ENCODE measurements at places on chromosomes 3 and 15.

DNA sequence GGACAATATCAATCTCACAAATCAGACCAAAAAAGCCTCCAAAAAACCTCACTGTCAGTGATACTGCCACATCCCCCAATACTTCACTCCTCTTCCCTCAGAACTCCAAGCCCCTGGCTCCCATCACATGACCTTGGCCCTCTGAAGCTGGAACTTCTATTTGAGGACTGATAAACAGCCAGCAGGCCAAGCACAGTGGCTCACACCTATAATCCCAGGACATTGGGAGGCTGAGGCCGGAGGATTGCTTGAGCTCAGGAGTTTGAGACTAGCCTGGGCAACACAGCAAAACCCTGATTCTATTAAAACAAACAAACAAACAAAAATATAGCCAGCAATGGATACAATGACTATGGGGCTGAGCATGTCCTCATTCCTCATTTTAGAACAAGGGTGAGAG is 55.2 kb downstream of the MAP4 start:
- DNase-seq: no peak

DNA sequence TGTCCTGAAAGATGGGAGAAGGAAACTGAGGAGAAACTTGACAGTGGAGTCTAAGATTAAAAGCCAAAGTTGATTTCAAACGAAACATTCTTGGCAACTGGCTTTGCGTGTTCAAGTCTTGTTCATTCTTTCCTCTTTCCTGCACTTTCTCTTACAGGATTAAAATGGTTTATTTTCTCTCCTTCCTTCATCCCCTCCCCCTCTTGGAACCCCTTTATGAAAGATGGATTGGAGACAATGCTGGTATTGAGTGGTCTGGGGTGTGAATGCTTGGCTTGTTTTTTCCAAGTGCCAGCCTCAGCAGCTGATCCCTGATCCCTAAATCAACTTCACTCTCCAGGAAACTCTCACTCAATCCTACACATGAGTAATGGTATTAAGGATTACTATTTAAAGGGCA is 703 bp upstream of the LSAMP start:
- DNase-seq: no peak

DNA sequence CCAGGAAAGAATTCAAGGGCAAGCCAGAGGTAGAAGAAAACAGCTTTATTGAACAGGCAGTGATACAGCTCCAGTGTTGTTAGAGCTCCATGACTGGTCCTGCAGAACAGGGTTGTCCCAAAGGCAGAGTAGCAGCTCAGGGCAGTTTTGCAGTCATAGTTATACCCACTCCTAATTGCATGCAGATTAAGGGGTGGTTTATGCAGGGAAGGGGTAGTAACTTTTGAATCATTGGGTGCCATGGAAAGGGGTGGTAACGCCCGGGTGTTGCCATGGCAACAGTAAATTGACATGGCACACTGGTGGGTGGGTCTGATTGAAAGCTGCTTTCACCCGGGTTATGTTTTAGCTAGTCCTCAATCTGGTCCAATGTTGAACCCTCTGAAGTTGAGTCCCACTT is 9.7 kb upstream of the RAB6B start:
- no peak for DNase-seq

- DNase-seq: no peak
Measured at GRCh38 chr3:182108371-182108770, 396.6 kb downstream of the SOX2 start.

- no peak for DNase-seq
Measured at GRCh38 chr3:134768116-134768515, 26.9 kb upstream of the EPHB1 start.

DNA sequence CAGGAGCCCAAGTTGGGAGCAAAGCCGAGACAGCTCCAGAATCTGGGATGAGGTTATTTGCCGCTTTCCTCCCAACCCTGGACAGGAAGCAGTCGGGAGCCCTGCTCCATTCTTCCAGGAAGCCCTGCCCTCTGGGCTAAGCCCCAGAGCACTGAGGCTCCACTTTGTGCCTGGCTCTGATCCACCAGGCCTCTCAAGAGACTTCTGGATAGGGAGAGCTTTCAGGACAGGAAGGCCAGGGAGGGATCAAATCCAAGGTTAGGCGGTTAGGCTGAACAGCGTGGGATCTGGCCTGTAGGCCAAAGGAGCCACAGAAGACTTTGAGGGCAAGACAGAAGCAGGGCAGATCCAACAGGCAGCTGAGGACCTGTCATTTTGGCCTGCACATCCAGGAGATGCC is 835 bp downstream of the STOML1 start:
- no peak for DNase-seq

- no peak for DNase-seq
Measured at GRCh38 chr15:77821188-77821958, 188.7 kb upstream of the LINGO1 start.

DNA sequence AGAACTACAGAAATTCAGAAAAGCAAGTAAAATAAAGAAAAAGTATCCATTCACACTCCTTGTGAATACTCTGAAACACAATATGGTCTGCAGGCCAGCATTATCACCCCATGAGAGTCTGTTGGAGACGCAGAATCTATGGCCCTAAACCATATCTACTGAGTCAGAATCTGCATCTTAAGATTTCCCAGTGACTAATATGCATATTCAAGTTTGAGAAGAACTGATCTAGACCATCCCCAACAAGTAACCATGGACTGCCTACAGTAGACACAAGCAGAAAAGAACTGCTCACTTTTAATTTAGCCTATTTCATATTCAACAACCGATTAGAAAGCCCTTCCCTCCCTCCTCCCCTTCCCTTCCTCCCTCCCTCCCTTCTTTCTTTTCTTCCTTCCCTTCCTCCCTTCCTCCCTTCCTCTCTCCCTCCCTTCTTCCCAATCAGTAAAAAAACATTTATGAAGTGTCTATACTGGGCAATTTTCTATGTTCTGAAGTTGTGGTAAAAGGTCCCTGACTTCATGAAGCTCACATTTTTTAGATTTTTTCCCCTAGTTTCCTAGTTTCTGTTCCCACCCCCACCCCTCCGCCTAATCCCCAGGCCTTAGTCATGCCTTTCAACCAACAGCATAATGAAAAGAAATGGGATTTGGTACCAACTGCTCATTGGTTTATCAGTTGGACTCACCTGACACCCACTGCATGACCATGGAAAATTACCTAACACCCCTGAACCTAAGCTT is 125.2 kb downstream of the CNTN3 start:
- DNase-seq: no peak

- DNase-seq: peak; percentile 70
Measured at GRCh38 chr15:74781431-74782258, at the start of gene CSK. TSS of gene CSK (plus strand) at chr15:74782080. CDS start at chr15:74798298, 16,218 bp downstream.

DNA sequence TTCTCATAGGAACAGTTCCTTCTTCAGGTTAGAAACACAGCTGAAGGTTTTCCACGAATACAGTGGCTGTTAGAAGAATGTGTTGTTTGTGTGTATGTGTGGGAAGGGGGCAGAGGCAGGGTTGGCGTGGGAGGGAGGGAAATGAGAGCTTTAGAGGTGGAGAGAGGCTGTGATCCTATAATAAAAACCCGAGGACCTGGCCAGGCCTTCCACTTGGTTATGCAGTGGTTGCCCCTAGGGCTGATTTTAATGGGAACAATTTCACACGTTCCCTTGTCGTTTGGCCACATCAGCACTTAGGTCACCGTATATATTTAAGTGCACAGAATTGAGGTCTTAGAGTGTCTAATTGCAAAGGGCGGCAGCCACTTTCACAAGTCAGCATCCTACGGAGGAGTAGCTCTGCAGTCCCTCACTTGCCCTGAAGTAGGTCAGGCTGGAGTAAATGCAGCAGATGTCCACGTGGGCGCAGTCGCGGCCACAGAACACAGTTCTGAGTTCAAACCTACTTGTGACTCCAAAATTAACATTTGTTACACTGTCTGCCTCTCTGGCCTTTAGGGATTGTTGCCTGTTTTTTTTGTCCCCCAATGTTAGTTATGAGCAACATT is 85.6 kb downstream of the PDCD6IP start:
- no peak for DNase-seq

DNA sequence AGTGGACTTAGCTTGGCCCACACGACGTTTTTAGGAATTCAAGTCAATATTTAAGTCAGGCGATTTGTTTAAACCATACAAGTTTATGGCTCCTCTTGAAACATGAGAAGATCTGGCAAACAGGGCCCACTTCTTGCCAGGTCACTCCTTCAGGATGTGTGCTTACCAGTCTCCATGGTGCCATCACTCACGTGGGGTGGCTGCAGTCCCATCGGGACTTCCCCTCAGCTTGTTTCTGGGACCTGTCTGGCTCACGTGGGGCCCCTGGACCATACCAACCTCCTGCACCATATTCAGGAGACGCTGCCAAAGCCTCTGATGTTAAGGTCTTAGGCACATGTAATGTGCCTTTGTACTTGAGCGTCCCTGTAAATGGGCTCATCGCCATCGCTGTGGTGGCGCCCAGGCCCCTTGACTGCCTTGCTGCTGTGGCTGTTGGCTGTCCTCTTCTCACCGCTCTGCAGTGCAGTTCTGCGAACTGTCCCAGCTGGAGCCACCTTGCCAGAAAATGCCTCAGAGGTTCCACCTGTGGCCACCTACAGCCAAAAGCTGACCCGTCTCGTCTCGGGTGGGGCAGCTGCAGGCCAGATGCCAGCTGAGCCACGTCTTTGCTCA is 8.9 kb downstream of the MCM2 start:
- no peak for DNase-seq

DNA sequence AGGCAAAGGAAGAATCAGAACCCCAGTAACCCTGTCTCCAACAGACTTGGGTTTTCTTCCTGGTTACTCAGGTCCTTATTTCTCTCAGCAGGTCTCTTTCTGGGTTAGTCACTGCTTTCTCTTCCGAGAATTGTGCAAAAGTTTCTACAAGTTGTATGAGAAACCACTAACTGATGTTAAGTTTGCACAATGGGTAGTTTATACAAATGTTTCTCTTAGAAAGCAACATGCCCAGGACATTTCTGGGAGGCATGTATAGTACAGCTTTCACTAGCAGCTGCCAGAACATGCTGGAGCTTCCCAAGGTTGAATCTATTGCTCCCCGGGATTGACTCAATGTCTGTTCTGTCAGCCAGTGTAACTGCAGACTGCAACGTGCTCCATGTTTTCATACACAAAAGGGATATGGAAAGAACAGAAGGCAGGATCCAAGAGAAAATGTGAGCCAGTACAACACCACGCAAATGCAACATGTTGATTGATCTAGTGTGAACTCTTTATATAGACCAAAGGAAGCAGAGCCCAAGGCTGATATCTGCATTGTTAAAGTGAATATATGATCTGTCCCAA is 887.8 kb downstream of the MCTP2 start:
- no peak for DNase-seq

DNA sequence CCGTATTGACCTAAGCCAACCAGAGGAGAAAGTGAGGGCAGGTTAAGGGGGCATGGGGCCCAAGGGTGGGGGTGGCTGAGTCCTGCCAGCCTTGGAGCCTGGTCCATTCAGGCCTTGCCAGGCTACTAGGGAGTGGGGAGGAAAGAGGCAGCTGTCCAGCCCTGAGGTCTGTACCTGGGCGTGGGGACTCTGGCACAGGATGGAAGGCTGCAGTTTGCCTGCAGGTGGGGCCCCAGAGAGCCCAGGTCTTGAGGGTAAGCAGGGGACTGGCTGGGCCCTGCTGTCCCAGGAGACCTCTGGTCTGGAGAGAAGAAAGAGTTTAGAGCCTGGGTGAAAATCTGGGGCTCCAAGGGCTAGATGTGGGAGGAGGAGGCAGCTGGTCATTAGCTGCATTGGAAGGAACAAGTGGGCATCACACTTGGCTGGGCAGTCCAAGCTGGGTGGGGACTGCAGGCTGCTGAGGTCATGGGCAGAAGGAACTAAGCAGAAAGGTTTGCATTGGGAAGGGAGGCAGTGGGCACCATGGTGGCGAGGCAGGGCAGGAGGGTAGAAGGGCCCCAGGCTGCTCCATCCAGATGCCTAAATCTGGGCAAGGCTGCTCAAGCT is 108.4 kb downstream of the OXNAD1 start:
- no peak for DNase-seq

- no peak for DNase-seq
Measured at GRCh38 chr15:85849946-85850345, 55.2 kb upstream of the KLHL25 start.

DNA sequence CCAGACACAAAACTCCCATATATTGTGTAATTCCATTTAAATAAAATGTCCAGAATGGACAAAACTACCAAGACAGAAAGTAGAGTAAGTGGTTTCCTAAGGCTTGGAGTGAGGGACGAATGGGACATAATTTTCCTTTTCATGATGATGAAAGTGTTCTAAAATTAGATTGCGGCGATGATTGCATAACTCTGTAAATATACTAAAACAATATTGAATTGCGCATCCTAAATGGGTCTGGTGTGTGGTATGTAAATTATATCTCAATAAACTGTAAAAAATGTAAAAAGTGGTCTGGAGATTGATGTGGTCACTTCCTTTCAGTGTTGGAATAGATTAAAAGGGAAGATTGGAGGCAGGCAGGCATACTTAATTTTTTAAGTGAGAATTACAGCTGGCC is 105.9 kb upstream of the KCNAB1 start:
- no peak for DNase-seq

- no peak for DNase-seq
Measured at GRCh38 chr3:34948517-34948916, 690.8 kb upstream of the ARPP21 start.

- no peak for DNase-seq
Measured at GRCh38 chr3:78761126-78761525, 1006.7 kb downstream of the ROBO1 start.

DNA sequence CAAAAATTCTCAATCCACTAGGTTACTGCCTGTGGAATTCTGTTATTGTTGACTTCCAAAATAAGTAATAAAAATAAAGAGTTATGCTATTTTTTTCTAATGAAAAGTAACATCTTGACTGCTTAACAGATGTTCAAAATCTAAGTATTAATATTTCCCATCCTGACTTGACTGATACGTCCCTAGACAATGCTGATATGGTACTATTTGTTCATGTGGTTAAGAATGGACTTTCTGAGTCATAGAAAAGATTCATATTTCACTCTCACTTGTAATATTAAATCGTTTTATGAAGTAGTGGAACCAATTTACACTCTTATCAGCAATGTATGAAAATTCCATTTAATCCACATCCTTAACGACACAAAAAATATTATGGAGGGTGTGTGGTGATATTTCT is 104.8 kb upstream of the PLSCR5 start:
- no peak for DNase-seq
